ENCODE measurements at places on chromosomes 4 and X. TPM values are rescaled to one million over a fixed set of nuclear protein-coding genes. Genes with fewer than 3 reads are reported as not detected.
A peak's percentile ranks its signal among the peaks of the same experiment; 100 is the strongest.

DNA sequence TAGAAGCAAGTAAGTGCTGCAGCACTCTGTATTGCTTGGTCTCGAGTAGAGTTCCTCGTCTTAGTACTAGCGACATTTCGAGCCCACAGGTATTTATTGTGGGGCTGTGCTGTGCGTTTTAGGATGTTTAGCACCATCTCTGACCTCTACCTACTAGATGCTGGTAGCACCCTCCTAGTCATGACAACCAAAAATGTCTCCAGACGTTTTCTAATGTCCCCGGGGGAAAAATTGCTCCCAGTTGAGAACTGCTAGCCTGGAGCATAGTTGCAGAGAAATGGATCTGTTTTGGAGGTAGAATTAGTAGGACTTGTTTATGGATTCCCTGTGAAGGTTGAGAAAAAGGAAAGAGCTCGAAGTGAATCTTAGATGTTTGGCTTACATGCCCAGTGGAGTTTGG lies 287.2 kb downstream of the TENM3 start:
- no peak for DNase-seq

OCRL gene
- 23.0 TPM for total RNA-seq

DNA sequence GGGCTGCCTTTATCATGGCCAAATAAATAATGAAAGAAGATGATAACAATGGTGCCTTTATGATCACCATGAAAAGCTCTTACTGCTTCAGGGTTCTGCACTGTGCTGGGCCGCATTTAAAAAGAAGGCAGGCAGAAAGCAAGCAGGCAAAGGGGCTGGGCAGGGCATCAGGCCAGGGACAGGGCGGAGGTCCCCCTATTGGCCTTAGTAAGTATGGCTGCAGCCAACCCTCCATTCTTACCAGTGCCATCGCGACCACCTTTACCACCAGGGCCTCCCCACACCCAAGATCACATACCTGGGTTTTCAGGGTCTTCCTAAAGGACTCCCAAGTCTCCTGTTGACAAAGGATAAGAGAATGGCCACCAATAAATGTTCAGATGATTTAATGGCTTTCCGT lies 38.9 kb downstream of the CNGA2 start:
- DNase-seq = no peak

DNA sequence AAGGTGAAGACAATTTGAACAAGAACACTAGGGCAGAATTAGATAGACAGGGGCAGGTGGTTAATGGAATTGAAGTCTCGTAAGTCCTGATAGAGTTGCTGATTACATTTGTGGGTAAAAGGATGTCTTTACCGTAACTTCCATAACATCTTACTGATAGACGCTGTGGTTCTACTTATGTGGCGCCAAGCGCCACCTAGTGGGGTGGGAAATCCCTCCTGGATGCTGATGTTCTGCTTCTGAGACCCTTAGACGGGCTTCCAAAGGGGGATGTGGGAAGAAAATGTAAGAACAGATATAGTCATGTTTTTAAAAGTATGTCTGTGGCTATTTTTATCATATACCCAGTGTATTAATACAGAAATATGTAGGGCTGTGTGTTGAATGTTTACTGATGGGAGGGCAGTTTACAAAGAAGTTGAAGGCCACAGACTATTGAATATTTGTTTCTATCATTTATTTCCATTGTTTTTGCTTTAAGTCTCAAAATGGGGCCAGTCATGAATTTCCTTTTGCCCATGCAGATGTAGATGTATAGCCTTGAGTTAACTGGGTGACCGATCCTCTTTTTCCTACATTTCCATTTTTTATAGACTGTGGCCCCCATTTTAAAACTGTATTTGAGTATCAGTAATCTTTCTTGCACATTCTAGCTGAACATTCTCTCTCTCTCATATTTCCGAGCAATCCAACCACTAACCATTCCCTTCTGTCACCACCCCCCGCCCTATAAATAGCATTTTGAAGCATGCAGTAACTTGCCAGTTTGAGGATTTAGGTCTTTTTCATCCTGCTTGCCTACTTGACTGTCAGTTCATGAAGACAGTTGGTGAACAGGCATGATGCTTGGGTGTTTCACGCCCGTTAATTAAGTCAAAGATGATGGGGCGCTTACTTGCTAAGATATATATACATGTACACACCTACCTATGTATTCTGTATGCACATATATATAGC lies 12.1 kb upstream of the TLR8 start:
- peak; percentile 38 for DNase-seq

DNA sequence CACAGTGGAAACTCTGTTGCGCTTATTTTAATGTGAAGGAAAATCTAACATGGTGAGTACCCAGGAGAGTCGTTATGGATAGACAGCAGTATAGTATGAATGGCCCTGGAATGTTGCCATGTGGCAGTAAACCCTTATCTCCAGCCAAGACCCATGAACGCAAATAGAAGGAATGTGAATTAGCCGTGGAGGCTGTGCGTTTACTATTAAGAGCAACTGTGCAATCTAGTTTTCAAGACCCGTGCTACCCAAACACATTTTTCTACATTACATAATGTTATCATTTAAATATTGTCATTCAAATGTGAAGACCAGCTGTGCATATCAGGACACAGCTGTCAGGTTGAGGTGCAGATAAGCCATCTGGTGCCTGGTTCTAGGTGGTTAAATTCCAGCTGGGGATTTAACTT lies 13.3 kb upstream of the AGA start:
- peak; percentile 76 for DNase-seq

DNA sequence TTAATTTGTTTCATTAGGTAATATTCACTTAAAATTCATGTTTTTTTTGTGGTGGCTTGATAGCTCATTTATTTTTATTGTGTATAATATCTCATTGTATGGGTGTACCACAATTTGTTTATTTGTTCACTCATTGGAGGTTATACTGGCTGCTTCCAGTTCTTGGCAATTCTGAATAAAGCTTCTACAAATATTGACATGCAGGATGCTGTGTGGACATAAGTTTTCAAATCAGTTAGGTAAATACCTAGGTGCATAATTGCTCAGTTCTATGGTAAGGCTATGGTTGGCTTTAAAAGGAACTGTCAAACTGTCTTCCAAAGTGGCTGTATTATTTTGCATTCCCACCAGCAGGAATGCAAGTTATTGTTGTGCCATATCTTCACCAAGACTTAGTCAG lies 504.5 kb upstream of the GALNTL6 start:
- DNase-seq = no peak

GRCh38 chrX:72203421-72203820 lies 21.9 kb downstream of the PIN4 start:
- DNase-seq = no peak

TENT5D gene
- total RNA-seq = under 0.01 TPM

DNA sequence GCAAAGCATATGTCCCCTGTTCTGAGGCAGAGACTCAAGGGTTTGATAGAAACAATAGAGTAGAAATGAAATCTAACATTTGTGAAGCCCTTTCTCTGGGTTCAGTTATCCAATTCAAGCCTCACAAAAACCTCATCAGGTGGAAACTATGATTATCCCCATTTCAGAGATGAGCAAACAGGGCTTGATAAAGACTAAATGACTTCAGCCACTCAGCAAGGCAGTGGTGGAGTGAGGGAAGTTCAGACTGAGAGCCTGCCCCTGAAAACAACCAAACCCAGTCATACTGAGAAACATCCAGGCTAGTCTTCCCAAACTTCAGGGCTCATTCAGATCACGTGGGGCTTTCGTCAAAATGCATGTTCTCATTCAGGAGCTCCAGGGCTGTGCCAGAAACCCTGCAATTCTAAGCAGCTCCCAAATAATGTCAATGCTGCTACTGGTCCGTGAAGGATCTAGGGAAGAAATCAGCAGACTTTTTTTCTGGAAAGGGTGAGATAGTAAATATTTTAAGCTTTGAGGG lies 109.6 kb upstream of the KIT start:
- no peak for DNase-seq

EIF4E gene
- total RNA-seq = 138 TPM

GRCh38 chr4:7892212-7893019 lies 47.2 kb downstream of the AFAP1 start:
- DNase-seq = peak; percentile 98

DNA sequence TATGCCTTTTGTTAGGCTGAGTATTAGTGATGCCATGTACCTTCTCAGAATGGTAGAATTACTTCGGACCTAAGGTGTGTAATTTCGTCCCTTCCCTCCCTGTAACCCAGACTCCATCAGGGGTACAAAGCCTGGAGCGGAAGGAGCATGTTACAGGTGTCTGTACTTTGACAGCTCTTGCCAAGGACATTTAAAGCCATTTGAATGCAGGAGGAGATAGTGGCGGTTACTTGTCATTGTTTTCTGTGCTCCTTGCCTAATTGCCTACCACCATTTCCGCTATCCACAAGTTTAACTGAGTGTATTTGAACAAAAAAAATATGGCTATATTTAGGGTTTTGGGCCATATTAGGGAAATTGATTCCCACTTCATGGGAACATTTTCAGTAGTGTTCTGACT lies 1.8 kb downstream of the FNIP2 start:
- DNase-seq = no peak

- DNase-seq = peak; percentile 9
Observed at GRCh38 chr4:88054229-88054628, 46.8 kb downstream of the PKD2 start.

DNA sequence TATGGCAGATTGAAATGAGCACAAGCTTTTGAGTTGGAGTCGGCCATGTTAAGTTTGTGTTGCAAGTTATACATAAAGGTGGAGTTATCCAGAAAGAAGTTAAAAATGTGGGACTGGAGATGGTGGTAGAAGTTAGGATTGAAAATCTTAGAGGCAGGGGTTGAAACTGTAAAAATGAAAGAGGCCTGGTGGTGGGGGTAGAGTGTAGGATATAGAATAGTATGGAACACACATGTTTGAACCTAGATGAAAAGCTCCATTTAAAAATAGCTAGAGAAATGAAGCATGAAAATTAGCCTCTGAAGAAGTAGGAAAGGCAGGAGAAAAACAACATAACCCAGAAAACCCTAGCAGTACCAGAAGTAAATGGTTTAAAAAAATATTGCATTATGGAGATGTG lies 131.8 kb upstream of the ENPEP start:
- DNase-seq = peak; percentile 8

DNA sequence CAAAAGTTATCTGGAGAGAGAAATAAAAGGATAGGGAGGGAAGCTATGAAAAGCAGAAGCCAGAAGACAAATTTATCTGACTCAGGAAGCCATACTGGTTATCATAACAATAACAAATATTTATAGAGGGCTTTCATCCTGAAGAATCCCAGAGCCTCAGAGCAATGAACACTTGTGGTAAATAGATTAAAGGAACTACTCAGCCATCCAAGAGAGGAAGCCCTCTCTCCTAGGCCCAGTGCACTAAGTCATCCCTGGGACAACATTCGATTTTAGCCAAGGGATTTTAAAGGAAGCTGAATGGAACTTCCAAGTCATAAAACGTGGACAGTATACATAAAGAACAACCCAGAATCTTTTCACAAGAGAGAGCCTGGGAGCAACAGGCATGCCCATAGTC lies 76.9 kb downstream of the COL4A6 start:
- DNase-seq = no peak

MAGEB10 gene
- total RNA-seq = not detected

TNMD gene
- total RNA-seq = not detected

DNA sequence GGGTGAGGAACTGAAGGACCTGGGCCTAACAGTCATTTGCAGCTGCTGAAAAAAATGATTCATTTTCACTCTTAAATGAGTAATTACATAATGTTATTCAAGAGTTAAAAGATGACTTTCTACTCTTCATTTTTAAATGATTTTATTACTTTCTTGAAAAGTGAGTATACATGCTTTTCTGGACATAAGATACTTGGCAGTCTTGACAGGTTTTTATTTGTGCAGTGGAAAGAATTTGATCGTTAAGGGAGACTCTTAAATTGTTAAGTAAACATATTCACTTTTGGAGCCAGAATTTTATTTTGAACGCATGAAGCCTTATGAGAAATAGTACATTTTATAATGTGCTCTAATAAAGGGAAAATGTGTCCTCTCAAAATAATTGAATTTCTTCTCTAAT lies 245.7 kb downstream of the TENM3 start:
- no peak for DNase-seq

DAPP1 gene
- total RNA-seq = not detected

DNA sequence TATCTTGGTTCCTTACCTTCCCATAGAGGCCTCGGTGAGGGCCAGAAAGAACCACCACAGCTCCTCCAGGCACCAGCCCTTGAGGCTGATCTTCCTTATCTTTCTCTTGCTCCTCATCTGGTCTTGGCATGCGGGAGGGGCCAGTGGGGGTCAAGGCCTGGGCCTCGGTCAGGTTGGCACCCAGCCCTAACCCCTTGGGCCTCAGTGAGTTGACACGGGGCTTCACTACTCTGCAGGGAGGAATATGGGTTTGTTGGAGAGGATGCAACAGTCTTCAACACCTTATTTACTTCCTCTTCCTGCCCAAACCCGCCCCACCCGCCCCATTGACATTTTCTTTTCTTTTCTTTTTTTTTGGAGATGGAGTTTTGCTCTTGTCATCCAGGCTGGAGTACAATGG lies 6.0 kb downstream of the GPKOW start:
- no peak for DNase-seq

FGD1 gene
- total RNA-seq = 4.5 TPM

TRPC5OS gene
- not detected for total RNA-seq

DNA sequence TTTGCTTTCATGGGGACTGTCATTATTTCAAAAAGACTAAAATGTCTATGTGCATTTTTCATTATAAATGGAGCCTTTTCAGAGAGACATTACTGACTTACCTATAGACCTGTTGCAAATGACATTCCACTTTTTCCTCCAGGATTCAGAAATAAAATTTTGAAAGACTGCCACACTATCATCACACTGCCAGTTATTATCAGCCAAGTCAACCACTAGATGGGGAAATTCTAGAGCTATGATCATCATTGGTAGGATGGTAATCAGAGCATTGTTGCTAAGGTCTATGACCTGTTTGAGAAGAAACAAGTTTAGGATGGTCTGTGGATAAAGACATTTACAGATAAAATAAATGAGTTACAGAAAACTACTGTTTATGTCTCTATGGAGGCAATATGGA lies 22.5 kb downstream of the LRRC66 start:
- DNase-seq = no peak

- no peak for DNase-seq
Observed at GRCh38 chrX:106731590-106731989, 5.1 kb downstream of the RNF128 start.

CRLF2 gene
- not detected for total RNA-seq

DNA sequence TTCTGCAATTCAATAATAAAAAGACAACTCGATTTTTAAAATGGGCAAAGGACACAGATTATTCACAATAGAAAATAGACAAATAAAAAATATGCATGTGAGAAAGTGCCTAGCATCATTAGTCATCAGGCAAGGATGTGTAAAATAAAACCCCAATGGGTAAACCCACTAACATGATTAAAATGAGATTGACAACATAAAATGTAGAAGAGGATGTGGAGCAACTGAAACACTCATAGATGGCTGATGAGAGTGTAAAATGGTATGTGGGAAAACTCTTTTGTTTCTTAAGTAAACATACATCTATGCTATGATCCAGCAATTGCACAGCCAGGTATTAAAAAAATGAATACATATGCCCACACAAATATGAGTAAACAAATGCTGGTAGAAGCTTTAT lies 177.6 kb downstream of the IQCM start:
- no peak for DNase-seq

GRCh38 chr4:56222514-56222913 lies 164.8 kb downstream of the AASDH start:
- DNase-seq = no peak

GRCh38 chr4:105896461-105896942 lies 1.2 kb downstream of the NPNT start:
- DNase-seq = no peak

Data from fibroblast of lung (primary cell).